ENCODE measurements at places on chromosomes 5 and 9.

- DNase-seq: no peak
Observed at GRCh38 chr5:171355302-171355724, 32.3 kb upstream of the NPM1 start.

- DNase-seq: no peak
Observed at GRCh38 chr5:31698673-31699072, 59.7 kb downstream of the PDZD2 start.

- no peak for DNase-seq
Observed at GRCh38 chr9:131666029-131666428, 73.8 kb downstream of the RAPGEF1 start.

GRCh38 chr5:66849803-66850202 is 253.6 kb downstream of the MAST4 start:
- no peak for DNase-seq

DNA sequence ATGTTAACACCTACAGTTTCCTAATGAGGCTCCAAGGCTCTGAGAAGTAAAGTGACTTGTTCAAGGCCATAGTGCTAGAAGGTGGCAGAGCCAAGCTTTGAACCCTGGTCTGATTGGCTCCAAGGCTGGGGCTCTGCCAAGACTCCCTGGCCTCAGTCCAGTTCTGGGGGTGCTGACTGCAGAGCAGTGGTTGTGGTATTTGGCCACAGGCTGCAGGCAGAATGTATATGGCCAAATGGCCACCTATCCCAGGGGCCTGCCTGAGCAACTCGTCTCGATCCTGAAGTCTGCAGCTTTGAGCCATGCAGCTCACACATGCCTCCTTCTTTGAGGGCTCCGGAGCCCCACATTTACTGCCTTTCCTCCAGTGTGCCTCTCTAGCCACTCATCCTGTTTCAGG is 9.7 kb upstream of the NEK6 start:
- no peak for DNase-seq

DNA sequence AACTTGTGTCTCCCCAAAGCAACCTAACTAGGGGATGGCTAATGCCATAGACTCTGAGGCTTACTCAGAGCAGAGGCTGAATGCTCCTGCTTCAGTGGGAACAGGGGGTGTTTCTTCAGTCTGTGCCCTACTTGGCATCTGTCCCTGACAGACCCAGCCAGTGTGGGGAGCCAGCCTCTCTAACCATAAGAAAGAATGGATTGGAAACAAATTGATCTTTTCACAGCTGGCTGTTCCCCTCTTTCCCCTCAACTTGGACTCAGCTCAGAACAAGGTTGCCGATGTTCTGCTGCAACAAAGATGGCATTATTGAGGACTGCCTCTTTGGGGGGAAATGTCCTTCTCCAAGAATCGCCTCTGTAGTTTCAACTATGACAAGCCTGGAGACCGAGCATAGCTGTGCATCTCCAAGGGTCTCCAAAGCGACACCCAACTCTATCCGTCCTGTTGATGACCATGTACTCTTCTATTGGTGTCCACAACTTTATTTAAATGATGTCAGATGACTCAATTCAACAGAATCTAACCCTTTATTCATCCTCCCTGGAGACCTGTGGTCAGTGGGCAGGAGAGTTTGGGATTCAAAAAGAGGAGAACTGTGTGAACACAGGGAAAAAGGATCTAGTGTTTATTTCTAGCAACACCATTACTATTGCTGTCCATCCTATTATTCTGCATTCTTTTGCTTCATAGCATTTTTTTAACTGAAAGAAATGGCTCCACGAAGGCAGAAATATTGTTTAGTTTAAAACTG is 24.7 kb upstream of the TNC start:
- DNase-seq: no peak

DNA sequence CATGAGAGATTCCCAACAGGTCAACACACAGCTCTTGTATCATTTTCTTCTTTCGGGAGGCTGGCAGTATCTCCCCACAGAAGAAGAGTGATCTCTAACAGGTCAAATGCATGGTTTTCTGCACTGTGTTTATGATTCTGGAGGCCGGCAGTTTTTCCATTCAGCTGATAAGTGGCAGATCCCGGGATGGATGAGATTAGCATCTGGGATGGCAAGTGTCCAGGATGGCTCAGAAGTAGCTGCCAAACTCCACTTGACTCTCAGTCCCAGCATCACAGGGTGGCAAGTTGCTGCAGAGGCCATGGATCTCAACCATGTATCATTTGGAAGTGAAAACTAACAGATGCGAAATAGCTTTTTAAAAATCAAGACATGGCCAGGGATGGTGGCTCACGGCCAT is 97.8 kb upstream of the SLC44A1 start:
- DNase-seq: no peak

- DNase-seq: no peak
Observed at GRCh38 chr5:83645936-83646335, 74.7 kb downstream of the HAPLN1 start.

DNA sequence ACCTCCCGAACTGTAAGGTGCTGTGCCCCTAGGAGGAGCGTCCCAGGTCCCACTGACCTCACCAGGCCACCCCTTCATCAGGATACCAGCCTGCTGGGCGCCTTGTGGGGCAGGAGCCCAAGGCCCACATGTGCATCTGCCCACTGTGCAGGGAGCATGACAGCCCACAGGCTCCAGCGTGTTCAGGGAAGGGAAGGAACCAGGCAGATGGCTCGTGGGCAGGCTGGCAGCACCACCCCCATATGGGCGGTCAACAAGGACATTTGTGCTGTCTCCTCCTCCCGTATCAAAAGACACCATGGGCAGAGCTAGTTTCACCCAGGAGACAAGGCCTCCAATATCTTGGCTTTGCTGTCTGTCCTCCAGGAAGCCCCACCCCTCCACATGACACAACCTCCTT is 85.5 kb upstream of the PPP1R26 start:
- DNase-seq: no peak

DNA sequence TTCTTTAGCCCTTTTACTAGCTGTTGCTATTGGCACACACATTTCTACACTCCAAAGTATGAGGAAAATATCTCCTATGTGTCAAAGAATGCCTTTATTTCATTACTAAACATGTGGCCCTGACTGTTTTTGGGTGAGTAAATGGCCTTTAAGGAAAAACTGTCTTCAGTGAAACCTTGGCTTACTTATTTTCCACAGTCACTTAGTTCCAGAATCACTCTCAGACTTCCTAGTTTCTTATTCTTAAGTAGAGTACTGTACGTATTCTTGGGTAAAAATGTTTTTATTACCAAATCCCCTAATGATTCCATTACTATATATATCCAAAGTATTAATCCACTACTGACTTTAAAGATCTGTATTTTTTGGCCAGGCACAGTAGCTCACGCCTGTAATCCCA is 27.5 kb downstream of the ERP44 start:
- DNase-seq: no peak

DNA sequence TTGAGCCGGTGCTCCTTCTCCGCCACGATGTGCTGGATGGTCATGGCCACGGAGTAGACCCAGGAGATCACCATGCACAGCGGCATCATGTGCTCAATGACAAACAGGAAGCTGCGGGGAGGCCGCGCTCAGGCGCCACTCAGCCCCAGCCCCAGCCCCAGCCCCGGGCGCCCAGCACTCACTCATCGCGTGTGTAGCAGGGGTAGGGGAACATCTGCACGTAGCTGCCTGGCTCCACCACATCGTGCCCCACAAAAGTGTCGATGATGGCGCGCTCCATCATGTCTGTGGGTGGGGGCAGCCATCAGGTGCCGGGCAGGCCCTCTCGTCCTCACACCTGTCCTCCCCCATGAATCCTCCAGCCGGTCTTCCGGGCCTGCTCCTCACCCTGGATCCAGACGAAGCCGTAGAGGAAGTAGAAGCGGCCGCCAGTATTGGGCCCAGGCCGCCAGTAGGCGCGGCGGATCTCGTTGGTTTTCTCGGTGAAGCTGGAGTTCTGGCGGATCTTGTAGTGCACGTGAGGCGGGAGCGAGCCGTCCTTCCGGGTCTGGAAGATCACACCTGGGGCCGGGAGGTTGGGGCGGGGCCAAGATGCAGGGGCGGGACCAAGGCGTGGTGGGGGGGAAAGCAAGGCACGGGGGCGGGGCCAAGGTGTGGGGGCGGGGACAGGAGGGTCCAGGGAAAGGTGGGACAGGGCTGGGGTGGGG is 10.1 kb downstream of the ABCA2 start:
- DNase-seq: no peak

- DNase-seq: no peak
Observed at GRCh38 chr9:87708546-87708945, 17.4 kb upstream of the CTSL start.

- no peak for DNase-seq
Observed at GRCh38 chr5:180341595-180341994, 11.5 kb downstream of the GFPT2 start.

- no peak for DNase-seq
Observed at GRCh38 chr9:134935701-134936345, 18.1 kb upstream of the FCN1 start.

DNA sequence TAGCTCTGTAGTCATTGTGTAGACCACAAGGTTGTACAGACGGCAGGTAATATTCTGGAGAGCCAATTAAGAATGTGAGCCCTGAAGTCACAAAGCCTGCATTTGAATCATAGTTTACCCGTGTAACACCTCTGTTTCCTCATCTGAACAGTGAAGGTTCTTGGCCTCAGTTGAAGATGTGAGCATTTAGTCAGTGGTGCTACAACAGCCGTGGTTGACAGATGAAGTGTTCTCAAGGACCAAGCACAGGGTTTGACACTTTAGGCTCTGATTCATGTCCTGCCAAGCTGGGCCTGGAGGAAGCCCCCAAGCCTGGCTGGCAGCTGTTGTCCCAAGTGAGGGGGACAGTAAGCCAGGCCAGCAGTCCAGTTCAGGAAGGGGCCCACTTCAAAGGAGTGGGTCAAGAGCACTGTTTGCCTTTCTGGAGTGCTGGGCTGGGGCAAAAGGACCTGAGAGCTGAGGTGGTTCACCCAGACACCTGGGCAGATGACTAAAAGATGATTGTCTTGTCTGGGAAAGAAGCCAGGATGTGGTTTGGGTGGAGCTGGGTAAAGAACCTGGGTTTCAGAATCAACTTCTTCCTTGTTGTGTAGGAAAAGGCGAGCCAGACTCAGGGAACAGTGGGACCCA is 20.7 kb downstream of the FAXDC2 start:
- DNase-seq: no peak
